ENCODE measurements at places on chromosomes 3 and 15. TPM values are rescaled to one million over a fixed set of nuclear protein-coding genes. Genes with fewer than 3 reads are reported as not detected.

DNA sequence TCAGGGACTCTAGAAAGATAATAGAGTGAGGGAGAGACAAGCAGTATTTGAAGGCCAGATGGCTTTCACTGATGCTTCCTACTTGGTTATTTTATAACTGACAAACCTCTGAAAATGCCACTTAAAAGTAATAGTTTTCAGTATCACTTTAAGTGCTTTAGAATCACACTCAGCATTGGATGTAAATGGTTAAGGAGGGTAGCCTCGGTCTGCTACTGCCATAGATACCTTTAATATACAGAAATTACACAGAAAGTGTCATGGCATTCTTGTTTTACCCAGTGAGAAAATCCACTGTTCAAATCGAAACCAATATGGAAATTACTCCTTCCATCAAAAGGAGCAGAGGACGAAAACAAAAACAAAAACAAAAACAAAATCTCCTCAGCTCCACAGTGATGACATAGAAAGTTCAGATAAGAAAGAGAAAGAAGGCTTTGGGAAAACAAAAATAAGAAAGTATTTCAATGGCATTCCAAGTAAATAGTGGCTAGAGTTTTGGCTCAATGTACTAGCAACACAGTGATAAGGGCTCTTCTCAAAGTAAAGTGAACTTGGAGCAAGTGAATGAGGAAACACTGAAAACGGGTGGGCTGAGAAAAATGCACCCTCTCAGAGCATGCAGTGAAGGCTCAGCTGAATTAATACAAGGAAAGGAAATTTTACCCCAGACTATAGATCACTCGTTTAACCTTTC, 43.2 kb upstream of the CD47 start:
- no peak for DNase-seq

The PRR23E gene
- total RNA-seq, result not detected

The CD86 gene
- total RNA-seq, result not detected

- DNase-seq, result no peak
Measured at GRCh38 chr15:66735909-66736305, 33.9 kb downstream of the SMAD6 start.

GRCh38 chr3:126347543-126348161, 9.6 kb downstream of the KLF15 start:
- DNase-seq, result no peak

The PCBP4 gene
- total RNA-seq, result 28.3 TPM

The SAMMSON gene
- 26.3 TPM for total RNA-seq

DNA sequence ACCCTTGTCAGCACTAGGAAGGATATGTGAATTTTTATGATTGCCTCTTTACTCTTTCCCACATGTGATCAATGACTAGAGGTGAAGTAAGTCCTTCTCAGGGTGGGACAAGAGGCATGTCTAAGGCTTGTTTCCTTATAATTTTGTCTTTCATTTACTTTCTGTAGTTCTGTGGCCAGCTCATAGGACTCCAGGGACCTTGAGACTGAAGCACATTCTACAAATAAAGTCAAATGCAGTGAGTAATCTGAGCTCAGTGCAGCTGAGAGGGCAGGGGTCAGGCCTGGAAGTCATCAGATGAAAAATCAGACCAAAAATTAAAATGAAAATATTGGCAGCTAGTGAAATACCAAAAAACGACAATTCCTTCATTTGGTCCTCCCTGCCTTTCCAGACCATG, 424.7 kb upstream of the THBS1 start:
- no peak for DNase-seq

The HCN4 gene
- not detected for total RNA-seq

The AGBL1 gene
- not detected for total RNA-seq

The CD96 gene
- 60.5 TPM for total RNA-seq

DNA sequence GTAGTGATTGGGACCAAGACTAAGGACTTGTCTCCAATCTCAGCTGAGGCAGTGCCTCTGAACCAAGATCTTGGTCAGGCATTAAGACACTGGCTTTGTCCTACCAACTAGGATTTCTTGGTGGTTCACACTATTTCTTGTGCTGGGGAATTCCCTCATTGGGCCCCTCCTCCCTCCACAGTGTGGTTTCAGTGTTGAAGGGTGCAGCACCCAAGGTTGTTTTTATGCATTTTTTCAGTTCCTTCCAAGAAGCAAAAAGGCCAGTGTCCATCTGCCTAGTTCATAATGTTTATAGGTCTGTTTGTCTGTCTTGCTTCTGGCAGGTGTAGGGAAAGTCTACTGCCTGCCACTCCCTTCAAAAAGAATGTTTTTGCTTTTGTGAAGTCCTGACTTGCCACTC, 10.6 kb upstream of the ITPKA start:
- no peak for DNase-seq

The GABRR3 gene
- not detected for total RNA-seq

DNA sequence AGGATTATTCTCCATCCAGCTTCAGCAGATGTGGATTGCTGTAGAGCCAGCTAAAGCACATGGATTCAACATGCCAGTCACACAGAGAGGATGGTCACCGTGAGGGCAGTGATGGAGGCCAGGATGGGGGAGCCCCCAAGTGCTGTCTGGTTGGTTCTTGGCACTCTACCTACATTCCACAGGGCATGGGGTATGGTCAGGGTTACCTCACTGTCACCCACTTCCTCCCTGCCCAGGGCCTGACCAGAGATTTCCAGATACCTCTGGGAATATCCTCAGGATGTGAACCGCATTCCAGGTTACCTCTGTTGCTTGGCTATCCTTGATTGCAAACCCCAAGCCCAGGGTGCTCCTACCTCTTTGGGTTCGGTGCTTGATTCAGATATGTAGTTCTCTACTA, 147.3 kb upstream of the TRIM42 start:
- DNase-seq, result no peak

GRCh38 chr15:27241943-27242342, 271.0 kb downstream of the GABRG3 start:
- peak; percentile 24 for DNase-seq

The ERC2 gene
- 0.96 TPM for total RNA-seq

- DNase-seq, result peak; percentile 79
Measured at GRCh38 chr3:73502609-73503583, 121.8 kb downstream of the PDZRN3 start.

Measured in SK-MEL-5 (cell line).